ENCODE measurements at places on chromosomes 1 and 21.

DNA sequence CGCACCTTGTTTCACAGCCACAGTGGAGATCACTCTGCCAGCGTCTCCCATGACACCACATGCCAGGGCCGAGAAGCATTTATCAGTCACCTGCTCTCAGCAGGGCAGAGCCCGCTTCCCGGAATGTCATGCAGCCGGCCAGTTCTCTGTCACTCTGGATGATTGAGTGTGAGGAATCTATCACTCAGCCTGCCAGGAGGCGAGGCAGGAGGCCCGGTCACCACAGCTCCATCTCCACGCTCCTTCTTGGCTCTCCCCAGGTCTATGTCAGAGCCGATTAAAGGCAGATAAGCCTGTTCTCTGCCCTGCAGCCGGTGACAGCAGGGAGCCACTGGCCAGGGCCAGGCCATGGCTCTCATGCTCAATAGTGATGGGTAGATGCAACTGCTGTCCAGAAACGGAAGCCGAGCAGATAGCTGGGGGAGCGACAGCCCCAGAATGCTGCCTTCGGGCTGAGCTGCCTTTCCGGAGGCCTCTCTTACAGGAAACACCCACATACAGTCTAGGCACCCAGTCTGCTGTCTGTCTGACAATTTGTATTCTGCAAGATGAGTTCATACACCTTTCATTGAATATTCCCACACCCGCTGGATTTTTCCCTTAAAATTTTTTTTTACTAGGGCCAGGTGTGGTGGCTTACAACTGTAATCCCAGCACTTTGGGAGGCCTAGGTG, 64.1 kb downstream of the ACTL8 start:
- DNase-seq, result no peak

DNA sequence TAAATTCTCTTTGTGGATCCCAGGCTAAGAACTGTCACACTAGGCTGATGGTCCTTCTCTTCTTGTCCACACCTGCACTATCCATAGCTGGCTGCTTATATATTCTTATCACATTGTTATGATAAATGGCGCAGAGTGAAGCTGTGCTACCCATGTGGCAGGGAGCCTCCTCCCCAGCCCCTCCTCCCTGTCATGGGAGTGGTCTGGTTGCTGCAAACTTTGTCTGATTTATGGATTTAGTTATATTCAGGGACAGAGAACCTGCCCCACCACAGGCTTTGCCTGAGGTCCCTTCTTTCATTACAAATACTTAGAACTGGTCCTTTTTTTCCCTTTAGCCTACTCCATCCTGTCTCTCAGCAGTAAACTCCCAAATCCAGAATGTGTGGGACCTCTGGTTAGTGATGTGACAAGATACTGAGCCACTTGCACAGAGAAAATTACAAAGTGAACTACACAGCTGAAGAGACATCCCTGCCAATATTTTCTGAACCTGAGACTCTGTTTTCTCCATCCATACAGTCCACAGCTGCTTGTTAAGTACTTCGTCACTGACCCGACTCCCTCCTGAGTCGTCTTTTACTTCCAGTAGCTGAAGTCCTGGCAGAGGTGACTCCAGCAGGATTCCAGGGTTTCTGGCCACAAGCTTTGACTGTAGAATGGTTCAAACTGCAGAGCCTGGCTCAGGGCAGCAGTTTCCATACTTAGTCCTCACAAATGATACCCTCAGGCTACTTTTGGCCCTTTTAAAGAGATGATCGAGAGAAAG, 37.6 kb downstream of the PTGFRN start:
- no peak for DNase-seq

DNA sequence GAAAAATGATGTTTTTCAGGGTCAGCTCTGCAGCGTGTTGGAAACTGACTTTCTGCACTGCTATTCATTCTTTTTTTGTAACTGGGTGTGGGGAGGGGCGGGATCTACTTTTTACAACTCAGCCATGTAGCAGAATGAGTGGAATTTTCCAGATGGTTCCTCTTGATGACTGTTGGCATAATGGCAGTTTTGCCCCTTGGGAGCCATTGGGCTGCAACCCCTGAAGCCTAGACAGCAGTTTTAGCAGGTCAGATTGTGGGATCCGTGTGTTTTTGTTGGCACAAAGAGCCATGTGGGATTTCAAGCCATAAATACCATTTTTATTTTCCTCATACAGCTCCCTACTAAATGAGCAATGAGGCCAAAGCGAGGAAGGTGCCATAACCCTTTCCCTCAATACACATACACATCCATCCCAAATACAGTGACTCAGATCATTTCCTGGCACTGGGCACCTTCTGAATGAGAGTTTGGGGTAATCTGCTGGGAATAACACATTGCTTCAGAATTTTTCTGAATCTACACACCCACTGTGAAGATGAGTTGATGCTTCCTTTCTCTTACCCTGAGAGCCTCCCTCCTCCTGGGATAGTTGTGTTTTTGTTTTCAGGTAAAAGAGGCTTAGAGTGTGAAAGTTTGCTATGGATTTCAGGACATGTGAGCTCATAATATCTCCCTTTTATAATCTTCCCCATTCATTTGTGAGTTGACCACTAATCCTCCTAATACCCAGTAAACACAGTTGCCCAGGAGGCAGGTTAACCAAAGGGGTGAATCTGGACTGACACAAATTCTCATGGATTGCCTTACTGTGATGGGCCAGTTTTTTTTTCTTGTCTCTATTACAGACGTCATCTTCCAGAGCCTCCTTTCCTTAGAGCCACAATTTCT, 13.1 kb downstream of the S100A10 start:
- no peak for DNase-seq

DNA sequence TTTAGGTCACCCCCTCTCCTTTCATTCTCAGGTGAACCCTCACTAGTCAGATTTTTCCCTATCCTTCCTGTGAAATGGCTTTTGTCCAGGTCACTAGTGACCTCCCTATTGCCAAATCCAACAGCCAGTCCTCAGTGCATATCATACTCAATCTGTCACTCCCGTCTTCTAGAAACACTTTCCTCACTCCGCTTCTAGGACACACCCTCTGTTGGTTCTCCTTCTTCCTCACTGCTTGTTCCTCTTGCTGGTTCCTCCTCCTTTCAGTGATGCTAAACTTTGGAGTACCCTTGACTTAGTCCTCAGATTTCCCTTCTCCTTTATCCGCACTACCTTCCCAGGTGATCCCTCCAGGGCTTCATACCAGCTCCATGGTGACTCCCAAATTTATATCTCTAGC, 94.3 kb downstream of the RNF220 start:
- DNase-seq, result no peak

- no peak for DNase-seq
These were observed 1.7 kb downstream of the TFF3 start for GRCh38 chr21:42313501-42313969.

DNA sequence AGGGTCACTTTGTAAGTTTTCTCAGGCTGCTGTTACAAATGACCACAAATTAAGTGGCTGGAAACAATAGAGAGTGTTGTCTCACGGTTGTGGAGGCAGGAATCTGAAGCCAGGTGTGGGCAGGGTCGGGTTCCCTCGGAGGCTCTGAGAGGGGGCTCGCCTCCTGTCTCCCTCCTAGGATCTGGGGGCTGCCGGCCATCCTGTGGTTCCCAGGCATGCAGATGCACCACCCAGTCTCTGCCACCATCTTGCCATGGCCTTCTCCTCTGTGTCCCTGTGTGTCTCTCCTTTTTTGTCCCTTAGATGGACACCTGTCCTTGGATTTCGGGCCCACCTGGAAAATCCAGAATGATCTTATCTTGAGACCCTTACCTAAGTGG, 4.8 kb downstream of the TP73 start:
- no peak for DNase-seq

DNA sequence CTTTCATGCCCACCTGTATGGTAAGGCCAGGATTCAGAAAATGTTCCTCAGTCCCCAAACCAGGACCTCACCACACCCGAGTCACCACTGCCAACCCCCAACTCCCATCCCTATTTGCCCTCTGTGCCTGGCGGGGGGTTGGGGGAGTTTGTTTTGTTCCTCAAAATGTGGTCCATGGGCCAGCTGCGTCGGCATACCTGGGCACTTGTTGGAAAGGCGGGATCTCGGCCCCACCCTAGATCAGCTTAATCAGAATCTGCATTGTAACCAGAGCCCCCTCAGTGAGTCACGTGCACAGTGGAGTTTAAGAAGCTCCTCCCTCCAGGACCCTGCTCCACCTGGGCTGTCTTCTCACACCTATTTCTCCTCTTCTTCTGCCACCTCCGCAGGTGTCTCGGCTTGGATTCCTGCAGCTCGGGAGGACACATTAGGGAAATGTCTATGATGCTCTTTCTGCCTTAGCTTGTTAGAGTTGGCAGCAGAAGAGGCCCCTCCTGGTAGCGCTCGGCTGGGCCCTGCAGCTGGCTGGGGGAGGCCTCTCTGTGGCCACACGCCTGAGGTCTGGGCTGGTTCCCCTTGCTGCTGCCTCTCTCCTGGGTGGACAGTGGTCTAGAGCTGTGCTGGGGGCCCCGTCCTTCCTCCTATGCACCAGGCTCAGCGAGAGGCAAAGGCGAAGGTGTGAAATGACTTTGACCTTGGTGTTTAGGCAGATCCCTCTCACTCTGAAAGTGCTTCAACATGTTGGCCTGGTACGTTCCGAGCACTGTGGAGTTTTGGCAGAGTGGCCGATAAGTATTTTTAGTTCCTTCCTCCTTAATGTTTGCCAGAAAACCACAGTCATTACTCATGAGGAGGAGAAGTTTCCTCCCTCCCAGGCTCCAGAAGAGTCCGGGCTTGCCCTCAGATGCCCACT, 41.8 kb upstream of the CAMTA1 start:
- DNase-seq, result no peak

DNA sequence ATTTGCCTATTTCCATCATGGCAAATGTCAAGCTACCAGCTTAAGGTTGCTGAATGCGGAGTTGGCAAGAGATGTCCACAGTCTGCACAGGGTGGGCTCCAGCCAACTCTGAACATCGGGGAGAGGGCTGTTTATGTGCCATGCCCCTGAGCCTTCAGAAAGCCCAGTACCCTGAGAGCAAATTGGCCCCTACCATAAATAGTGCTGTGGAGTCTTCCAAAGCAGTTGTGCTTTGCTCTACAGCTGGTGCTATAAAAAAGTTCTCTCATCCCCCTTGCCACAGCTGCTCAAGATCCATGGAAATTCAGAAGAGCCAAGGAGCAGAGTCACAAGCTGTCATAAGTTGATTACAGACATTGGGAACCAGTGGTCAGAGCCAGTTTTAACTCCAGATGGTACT, 85.6 kb upstream of the CLDN14 start:
- DNase-seq, result no peak

All from effector CD4-positive, alpha-beta T cell (primary cell).